Karpas-422 (cell line): ENCODE measurements at places on chromosomes 2 and 18. TPM values are rescaled to one million over a fixed set of nuclear protein-coding genes. Genes with fewer than 3 reads are reported as not detected.

GRCh38 chr2:207173641-207174040 is 7.9 kb upstream of the KLF7 start:
- H3K27ac ChIP-seq: no peak overlapping the region
- no peak overlapping the region for H3K4me3 ChIP-seq
- no peaks in the 10 kb centered on the region for H3K36me3 ChIP-seq
- no peaks in the 10 kb centered on the region for H3K27me3 ChIP-seq

DNA sequence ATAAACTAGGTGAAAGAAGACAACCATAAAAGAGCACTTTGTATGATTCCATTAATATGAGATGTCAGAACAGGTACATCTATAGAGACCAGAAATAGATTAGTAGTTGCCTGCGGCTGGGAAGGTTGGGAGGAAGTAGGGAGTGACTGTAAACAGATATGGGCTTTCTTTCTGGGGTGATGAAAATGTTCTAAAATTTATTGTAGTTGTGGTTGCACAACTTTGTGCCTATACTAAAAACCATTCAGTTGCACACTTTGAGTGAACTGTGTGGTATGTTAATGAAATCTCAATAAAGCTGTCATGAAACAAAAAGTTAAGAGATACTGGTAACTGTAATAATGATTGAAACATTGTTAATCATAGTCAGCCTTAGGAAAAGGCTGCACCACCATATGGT is 152.7 kb upstream of the ALPP start:
- no peak overlapping the region for H3K27ac ChIP-seq
- H3K4me1 ChIP-seq: no peaks in the 10 kb centered on the region
- no peak for DNase-seq
- H3K4me3 ChIP-seq: no peak overlapping the region
- no peaks in the 10 kb centered on the region for H3K36me3 ChIP-seq

- no peaks in the 10 kb centered on the region for H3K27me3 ChIP-seq
- no peak overlapping the region for H3K4me3 ChIP-seq
- peaks cover 44% of the 10 kb centered on the region for H3K4me1 ChIP-seq
- H3K36me3 ChIP-seq: peaks cover 86% of the 10 kb centered on the region
- DNase-seq: peak; percentile 54
- H3K27ac ChIP-seq: peak overlapping the region; percentile 62
These were observed 89.0 kb downstream of the MAPRE2 start for GRCh38 chr18:35130236-35130635.

- DNase-seq: no peak
- no peaks in the 10 kb centered on the region for H3K36me3 ChIP-seq
- H3K4me3 ChIP-seq: no peak overlapping the region
- H3K27ac ChIP-seq: no peak overlapping the region
These were observed 46.7 kb upstream of the BARD1 start for GRCh38 chr2:214856137-214856536.

GRCh38 chr2:216911008-216911407 is 51.1 kb upstream of the TNP1 start:
- no peaks in the 10 kb centered on the region for H3K27me3 ChIP-seq
- H3K27ac ChIP-seq: no peak overlapping the region
- H3K4me3 ChIP-seq: no peak overlapping the region
- no peaks in the 10 kb centered on the region for H3K4me1 ChIP-seq

DNA sequence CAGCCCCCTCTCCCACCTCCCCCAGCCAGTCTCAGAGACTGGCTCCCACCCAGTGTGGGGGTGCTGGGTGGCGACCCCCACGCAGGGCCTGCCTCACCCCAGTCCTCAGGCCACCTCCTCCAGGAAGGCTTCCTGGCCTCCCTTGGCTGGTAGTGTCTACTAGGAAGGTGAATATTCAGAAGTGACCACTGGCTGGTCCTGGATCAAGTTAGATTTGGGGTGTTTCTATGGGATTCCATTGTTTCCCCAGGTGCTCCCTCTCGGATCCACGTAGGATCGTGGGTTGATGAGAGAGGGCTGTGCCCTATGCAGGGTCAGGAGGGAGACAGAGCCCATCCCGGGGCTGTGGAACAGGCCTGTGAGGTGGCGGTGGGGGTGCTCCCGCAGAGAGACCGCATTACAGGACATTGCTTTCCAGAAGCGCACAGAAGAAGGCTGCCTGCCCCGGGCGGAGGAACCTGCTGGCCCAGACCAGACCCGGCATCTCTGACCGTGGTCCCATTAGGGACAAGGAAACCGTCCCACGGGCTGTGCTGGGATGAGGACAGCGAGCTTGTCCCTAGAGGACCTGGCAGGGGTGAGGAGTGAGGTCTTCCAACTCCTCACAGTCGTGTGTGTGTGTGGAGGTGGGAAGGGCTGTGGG is 3.3 kb downstream of the PDCD1 start:
- no peaks in the 10 kb centered on the region for H3K27me3 ChIP-seq
- no peak overlapping the region for H3K27ac ChIP-seq
- DNase-seq: no peak
- H3K4me3 ChIP-seq: no peak overlapping the region

GRCh38 chr2:32614084-32614483 is 13.8 kb upstream of the TTC27 start:
- H3K4me1 ChIP-seq: no peaks in the 10 kb centered on the region
- no peak overlapping the region for H3K27ac ChIP-seq
- H3K4me3 ChIP-seq: no peak overlapping the region

- H3K36me3 ChIP-seq: no peaks in the 10 kb centered on the region
- H3K27ac ChIP-seq: no peak overlapping the region
- H3K27me3 ChIP-seq: no peaks in the 10 kb centered on the region
- no peak for DNase-seq
- H3K4me3 ChIP-seq: no peak overlapping the region
These were observed 243.3 kb upstream of the REG3G start for GRCh38 chr2:78782196-78782595.

CPLX4 gene
- total RNA-seq: not detected in 2 replicates

BOLL gene
- total RNA-seq: not detected in 2 replicates

PDE1A gene
- 0.15 TPM in 1 of 2 replicates, not detected in the other for total RNA-seq

NYAP2 gene
- not detected in 2 replicates for total RNA-seq
